ENCODE measurements at places on chromosomes 11 and 22.

DNA sequence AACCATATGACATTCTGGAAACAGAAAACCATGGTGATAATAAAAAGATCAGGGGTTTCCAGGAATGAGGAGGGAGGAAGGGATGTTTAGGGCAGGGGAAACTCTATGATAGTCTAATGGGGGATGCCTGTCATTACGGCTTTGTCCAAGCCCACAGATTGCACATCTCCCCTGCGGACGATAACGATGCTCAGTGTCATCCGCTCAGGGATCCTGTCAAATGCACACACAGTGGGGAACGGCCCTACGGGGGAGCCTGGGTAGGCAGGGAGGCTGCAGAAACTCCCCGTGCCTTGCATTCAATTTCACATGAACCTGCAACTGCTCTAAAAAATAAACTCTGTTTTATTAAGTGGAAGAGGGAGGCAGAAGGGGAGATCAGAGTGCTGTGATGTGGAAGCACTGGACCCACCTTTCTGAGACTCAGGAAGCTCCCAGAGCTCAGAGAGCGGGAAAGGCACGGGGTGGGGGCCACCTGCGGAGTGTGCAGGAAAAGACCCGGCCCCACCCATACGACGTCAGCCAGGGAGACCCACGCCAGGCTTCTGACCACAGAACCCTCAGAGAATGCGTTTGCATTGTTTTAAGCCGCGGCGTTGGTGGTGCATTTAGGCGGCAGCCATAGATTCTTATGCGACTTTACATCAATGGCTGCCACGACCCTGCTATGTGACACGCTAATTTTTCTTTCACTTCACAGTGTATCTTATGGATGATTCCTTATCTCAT is 543.5 kb downstream of the BRD1 start:
- DNase-seq: no peak

- DNase-seq: no peak
These were observed 28.1 kb downstream of the FGF4 start for GRCh38 chr11:69746752-69747742.

DNA sequence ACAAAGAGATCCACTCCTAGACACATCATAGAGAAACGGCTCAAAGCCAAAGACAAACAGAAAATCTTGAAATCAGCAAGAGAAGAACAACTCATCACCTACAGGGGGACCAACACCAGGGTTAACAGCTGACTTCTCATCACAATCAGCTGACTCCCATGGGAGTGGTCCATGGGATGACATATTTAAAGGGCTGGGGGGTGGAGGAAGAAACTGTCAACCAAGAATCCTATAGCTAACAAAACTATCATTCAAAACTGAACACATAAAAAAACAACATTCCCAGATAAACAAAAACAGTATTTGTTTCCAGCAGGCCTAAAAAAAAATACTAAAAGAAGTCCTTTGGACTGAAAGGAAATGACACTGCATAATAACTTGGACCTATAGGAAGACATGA is 86.7 kb downstream of the APOL5 start:
- DNase-seq: no peak

GRCh38 chr11:70064008-70064725 is 13.9 kb upstream of the ANO1 start:
- no peak for DNase-seq

GRCh38 chr22:29149841-29150555 is 55.7 kb upstream of the EMID1 start:
- DNase-seq: no peak

GRCh38 chr11:112177589-112177988 is 2.3 kb downstream of the BCO2 start:
- DNase-seq: no peak

- no peak for DNase-seq
These were observed 76.0 kb downstream of the PACSIN2 start for GRCh38 chr22:42938976-42939375.

- DNase-seq: no peak
These were observed 40.0 kb downstream of the TENM4 start for GRCh38 chr11:79400717-79401330.

All from naive thymus-derived CD4-positive, alpha-beta T cell (primary cell).